ENCODE measurements at places on chromosomes 11 and 22.

DNA sequence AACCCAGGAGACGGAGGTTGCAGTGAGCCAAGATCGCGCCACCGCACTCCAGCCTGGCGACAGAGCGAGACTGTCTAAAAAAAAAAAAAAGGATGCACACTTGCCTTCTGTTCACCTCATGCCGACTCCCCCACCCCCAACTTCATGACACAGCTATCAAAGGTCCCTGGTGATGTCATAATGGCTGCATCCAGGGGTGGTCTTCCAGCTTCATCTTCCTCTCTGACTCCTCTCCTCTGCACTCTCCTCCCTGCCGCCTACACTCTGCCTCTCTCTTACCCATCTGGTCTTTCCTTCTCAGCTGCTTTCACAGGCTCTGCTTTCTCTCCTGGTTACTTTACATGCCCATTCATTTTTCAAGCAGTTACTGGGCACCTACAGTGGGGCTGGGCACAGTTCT lies 16.4 kb upstream of the KDM2A start:
- DNase-seq = no peak

- no peak for DNase-seq
Measured at GRCh38 chr22:46290121-46290842, 6.4 kb upstream of the GTSE1 start.

DNA sequence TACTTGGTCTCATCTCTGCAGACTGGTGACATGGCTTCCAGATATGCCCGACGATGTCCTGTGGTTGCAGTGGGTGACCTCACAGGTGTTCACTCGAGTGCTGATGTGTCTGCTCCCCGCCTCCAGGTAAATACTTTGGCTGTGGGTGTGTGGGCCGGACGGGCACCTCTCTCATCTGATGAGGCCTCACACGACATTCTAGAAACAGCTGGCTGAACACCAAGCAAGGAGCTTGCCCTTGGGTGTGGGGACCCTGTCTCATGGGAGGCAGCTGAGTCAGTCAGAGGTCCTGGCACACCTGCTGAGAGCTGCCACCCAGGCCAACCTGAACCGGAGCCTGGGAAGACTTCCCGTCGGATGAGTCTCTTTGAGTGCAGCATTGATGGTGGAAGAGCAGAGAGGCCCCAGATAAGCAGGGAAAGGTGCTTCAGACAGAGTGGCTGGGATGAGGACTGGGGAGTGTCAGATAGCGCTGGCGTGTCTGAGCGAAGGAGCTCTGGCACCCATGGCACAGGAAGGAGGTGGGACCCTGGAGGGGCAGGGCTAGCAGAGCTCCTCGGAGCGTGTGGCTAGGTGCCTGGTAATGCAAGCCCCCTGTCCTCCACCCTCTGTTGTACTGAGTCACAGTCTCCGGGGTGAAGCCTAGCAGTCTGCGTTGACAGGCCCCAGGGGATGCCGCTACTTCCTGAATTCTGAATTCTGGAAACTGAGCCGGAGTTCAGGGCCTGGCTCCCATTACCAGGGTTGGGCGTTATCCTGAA lies 10.4 kb upstream of the SAMM50 start:
- DNase-seq = no peak

DNA sequence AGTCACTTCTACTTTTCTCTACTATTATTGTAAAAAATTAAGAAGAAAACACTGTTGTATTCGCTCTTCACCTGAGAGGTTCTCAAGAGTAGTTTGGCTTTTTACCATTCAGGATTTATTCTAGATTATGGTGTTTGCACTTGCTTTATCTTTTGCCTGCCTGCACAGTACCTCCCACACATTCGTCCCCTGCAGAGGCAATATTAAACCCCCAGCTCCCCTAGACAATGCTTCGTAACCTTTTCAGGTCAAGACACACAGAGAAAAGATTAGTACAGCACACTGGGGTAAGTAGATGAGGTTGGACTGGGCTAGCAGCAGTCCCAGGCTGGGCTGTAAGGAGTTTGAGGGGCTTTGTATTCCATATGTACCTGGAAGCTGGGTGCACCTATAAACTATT lies 62.4 kb downstream of the TNRC6B start:
- DNase-seq = no peak

DNA sequence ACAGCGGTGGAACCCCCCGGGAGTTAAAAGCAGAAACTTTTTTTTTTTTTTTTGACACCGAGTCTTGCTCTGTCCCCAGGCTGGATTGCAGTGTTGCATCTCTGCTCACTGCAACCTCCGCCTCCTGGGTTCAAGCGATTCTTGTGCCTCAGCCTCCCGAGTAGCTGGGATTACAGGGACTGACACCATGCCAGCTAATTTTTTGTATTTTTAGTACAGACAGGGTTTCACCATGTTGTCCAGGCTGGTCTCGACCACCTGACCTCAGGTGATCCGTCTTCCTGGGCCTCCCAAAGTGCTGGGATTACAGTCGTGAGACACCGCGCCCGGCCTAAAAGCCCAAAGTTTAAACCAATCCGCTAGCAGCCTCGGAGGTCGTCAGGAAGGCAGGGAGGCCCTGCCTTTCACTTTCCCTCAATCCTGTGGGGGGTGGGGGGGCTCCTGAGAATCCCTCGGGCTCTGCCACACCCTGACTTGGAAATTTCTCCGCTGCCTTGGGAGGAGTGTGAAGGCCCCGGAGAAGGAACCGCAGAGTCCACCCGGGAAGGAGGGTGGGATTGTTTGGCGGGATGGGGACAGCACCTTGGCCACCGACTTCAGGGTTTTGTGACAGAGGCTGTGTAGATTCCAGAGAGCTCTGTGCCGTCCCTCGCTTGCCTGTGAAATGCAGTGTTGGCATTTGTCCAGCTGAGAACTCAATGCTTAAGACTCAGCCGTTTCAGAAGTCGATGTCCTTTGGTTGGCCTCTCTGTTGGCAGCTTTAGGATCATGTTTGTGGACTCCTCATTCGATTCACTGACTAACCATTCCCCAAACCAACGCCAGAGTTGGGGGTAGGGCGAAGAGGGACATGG lies 1.0 kb downstream of the ARHGAP8 start:
- DNase-seq = no peak

DNA sequence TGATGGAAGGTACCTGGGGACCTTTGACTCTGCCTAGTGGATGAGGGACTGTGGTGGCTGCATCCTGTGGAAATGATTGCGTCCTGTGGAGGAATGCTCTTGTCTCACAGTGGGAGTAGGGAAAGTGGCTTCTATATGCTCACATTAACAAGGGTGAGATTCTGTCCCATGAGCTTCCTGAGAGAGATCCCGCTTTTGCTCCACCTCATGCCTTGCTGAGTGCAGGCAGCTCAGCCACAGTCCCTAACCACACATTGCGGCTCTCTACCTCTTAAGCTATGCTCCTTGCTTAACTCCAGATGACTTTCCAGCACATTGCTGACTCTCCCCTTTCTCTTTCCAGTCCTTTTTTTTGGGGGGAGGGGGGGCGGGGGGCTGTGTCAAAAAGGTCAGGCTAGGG lies 45.0 kb downstream of the TEAD1 start:
- DNase-seq = no peak

- no peak for DNase-seq
Measured at GRCh38 chr11:114358716-114359115, 41.6 kb downstream of the C11orf71 start.

DNA sequence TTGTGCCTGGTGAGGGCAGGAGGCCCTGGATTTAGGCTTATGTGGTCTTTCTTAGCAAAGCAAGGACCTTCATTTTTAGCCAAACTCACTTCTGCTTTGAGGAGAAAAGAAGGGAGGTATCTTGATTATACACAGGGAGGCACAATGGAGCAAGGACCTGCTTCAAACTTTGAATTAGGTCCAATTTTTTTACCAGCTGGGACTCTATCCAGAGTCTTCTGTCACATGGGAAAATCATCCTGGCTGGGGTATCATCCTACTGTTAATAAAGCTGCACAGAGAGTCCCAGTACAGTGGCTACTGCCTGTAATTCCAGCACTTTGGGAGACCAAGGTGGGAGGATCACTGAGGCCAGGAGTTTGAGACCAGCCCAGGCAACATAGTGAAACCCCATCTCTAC lies 87.8 kb downstream of the CWC15 start:
- DNase-seq = no peak

DNA sequence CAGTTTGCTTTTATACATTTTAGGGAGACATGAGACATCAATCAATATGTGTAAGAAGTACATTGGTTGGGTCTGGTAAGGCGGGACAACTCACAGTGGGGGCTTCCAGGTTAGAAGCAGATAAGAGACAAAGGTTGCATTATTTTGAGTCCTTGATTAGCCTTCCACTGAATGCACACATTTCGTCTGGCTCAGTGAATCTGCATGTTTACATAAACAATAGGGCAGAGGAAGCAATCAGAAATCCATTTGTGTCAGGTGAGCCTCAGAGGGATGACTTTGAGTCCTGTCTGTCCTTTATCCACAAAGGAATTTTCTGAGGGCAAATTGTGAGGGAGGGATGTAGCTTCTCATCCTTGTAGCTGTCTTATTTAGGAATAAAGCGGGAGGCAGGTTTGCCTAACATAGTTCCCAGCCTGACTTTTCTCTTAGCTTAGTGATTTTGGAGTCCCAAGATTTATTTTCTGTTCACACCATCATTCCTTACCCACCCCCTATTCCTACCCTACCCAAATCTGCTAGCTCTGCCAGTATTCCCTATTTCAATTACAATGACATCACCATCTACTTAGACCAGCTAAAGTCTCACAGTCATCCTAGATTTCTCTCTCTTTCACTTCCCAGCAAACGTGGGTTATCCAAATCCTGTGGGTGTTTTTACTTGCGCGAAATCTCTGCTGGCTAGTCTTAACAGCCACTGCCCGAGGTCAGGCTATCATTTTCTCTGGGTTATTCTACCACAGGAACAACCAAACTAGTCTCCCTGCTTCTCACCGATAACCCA lies 2.9 kb downstream of the SC5D start:
- no peak for DNase-seq

- DNase-seq = no peak
Measured at GRCh38 chr11:44110231-44110679, 14.8 kb downstream of the EXT2 start.

GRCh38 chr11:17415523-17416104 lies 27.2 kb upstream of the KCNJ11 start:
- no peak for DNase-seq

- DNase-seq = no peak
Measured at GRCh38 chr11:118634431-118635236, 27.2 kb downstream of the PHLDB1 start.

GRCh38 chr11:122209619-122210366 lies 93.8 kb upstream of the BLID start:
- no peak for DNase-seq

DNA sequence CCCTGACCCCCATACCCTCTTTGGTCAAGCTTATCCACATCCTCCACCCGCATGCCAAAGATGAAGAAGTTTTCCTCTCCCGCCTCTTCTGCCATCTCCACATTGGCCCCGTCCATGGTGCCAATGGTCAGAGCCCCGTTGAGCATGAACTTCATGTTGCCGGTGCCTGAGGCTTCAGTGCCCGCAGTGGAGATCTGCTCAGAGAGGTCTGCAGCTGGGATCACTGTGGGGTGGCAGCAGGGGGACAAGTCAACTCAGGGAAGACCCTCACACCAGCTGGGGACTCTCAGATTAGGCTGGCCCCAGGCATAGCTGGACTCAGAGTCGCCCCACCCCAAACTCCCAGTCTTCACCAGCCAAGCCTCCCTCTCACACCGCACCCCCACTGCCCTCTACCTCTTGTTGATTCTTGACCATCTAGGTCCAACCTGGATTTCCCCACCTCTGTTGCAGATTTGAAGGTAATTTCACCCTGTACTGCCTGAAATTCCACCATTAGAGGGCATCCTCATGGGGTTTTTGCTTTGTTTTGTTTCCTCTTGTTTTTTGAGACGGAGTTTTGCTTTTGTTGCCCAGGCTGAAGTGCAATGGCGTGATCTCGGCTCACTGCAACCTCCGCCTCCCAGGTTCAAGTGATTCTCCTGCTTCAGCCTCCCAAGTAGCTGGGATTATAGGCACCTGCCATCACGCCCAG lies 6.6 kb upstream of the RASGRP2 start:
- DNase-seq = no peak

DNA sequence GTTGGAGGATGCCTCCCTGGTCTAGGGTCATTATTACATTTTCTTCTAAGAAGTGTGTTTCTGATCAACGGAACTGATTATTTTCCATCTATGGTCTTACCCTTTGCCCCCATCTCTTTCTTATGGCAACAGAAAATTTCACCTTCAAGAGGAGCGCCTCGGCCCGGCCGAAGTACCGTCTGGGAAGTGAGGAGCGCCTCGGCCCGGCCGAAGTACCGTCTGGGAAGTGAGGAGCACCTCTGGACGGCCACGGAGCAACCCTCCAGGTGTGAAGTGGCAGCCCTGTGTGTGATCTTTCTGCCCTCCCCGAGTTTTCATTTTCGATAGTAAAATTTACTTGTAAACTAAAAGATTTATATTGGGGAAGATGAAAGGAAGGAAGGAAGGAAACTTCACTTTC lies 3.1 kb upstream of the APOBEC3C start:
- DNase-seq = no peak

- no peak for DNase-seq
Measured at GRCh38 chr11:100442017-100442416, 245.1 kb upstream of the ARHGAP42 start.

DNA sequence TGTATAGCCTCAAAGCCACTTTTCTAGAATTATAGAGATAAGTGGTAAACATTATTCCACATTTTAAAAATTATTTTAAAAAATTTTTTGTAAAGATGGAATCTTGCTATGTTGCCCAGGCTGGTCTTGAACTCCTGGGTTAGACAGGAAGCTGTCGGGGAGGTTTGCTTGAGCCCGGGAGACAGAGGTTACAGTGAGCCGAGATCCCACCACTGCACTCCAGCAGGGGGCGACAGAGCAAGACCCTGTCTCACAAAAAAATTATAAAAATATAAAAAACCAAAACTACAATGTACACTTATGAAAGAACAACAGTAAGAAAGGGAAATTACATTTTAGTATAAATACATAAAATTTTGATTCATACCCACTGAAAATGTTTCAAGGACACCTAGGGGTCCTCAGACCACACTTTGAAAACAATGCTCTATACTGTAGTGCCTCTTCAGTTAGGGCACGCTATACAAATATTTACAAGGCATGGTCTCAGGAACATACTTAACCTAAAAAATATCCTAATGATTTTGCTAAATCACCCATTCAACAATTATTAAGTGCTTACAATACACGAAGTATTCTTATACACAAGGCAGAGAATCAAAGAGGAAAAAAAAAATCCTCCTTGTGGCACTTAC lies 111.2 kb downstream of the MRTFA start:
- peak; percentile 48 for DNase-seq

DNA sequence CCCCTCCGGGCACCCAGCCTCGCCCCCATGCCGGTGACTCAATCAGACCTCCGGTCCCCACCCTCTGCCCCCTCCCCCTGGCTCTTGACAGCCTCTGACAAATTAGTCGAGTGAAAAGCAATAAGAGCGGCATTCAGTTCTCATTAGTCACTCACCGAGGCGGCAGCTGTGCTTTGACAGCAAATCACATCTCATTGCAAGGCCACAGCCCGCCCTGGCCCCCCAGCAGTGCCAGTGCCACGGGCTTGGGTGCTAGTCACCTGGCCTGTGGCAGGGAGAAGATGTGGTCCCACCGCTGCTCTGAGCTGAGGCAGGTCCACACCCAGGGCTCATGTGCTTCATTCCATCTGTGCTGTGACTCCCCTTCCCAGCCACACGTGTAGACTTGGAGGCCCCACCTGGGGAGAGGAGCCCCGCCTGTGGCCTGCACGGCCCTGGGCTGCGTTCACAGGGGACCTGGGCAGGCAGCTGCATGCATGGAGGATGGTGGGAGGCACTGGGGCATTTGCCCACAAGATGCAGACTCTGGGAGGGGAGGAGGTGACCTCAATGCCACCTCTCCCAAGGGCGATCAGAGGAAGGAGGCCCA lies 7.4 kb upstream of the TH start:
- DNase-seq = no peak

- no peak for DNase-seq
Measured at GRCh38 chr11:61121917-61122316, 19.6 kb downstream of the CD5 start.

- DNase-seq = no peak
Measured at GRCh38 chr11:85960678-85961077, 105.5 kb downstream of the CCDC83 start.
